ENCODE measurements at places on chromosomes 6 and 20. TPM values are rescaled to one million over a fixed set of nuclear protein-coding genes. Genes with fewer than 3 reads are reported as not detected.

Gene BPIFB4
- not detected for total RNA-seq

Gene HLA-DRA
- total RNA-seq, result 274 TPM

Gene IP6K3
- total RNA-seq, result 1.0 TPM

DNA sequence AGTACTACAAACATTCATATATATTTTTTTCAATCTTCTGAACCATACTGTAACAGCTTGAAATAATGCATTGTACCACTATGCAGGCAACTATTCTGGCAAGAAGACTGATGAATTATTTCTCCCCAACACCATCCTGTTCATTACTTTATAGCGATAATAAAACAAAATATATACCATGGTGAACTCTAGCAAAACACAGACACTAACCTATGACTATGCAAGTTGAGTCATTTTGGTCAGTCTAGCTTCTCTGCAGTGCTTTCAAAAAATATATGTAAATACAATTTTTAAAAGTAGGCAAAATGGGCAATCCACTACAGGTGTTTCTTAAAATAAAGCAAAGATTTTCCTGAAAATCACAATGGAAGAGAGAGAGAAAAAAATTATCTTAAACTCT is 20.3 kb downstream of the PHIP start:
- no peaks in the 10 kb centered on the region for H3K36me3 ChIP-seq
- H3K4me3 ChIP-seq, result no peak overlapping the region
- H3K4me1 ChIP-seq, result no peaks in the 10 kb centered on the region
- H3K27me3 ChIP-seq, result no peaks in the 10 kb centered on the region

DNA sequence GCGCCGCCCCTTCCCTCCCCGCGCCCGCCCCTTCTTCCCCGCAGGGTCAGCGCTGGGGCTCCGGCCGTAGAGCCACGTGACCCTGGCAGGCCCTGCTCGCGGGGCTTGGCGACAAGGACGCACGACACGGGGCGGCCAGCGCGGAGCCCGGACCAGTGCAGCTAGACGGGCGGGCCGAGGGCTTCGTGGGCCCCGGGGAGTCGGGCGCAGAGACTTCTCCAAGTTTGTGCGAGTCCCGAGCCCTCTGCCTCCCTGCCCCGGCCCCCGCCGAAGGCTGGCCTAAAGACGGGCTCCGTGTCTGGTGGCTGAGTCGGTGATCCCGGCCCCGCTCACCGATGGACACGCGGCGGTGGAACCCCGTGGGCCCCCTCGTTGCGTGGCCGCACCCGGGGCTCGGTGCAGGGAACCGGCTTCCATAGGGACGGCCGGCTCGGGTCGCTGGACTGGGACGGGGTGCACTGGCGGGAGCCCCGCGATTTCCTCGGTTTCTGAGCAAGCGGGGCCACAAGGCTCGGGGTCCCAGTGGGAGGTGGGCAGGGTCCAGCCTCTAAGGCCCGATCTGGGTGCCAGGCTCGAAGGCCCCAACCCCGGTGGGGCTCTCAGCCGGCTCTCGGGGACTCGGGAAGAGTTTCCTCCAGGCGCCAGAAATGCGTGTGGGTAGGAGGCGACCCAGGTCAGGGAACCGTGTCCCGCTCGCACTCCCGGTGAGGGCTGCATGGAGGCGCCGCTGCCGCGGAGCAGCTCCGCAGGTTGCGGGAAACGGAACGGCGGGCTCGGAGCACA is 452 bp upstream of the GATA5 start:
- H3K36me3 ChIP-seq, result no peaks in the 10 kb centered on the region
- H3K4me1 ChIP-seq, result no peaks in the 10 kb centered on the region
- no peaks in the 10 kb centered on the region for H3K27me3 ChIP-seq
- DNase-seq, result no peak

DNA sequence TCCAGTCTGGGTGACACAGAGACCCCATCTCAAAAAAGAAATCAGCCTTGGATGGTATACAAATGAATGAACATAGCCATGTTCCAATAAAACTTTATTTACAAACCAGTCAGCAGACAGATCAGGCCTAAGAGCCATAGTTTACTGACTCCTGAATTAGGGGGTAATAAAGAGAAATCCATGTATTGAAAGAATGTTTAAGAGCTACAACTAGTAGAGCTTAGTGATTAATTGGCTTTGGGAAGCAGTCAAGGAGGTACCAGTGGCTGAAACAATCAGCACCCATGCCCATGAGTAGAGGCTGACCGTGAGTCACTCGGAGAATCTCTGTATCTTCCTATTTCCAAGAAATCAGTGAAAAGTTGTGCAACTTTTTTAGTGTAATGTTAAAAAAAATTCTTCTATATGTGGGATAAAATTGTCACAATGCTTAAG is 223.6 kb upstream of the RREB1 start:
- DNase-seq, result no peak
- H3K27me3 ChIP-seq, result no peaks in the 10 kb centered on the region
- H3K36me3 ChIP-seq, result no peaks in the 10 kb centered on the region

DNA sequence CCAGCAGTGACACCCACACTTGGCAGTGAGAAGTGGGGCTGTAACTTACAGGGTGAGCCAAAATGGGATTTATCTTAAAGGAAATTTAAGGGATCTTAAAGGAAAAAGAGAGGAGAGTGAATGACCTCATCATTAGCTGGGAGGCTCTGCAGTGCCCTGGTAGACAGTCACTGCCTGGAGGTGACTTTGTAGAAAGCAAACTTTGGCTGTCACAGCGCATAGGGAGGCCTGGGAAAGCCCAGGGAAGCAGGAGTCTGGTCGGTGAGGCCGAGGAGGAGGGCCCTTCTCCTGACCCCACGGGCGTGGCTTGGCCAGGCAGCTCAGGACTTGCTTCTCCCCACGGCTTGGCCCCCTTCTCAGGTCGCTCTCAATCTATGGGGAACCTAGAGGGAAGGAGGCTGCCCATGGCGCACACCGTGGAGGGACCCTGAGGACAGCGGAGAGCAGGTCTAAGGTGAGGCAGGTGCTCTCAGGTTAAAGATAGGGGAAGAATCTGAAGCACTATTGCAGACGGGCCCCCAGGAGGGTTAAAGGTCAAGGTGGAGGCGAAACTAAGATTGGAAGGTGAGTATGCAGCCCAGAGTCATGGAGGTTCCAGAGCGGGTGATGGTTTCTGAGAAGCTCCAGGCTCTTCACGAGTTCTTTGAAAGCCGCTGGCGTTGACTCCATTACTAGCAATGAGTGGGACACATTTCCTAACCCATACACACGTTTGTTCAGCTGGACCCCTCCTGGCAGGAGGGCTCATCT is 15.6 kb upstream of the RIPK1 start:
- no peak overlapping the region for H3K4me3 ChIP-seq
- no peaks in the 10 kb centered on the region for H3K36me3 ChIP-seq
- H3K4me1 ChIP-seq, result no peaks in the 10 kb centered on the region
- H3K27me3 ChIP-seq, result no peaks in the 10 kb centered on the region
- H3K27ac ChIP-seq, result no peak overlapping the region

DNA sequence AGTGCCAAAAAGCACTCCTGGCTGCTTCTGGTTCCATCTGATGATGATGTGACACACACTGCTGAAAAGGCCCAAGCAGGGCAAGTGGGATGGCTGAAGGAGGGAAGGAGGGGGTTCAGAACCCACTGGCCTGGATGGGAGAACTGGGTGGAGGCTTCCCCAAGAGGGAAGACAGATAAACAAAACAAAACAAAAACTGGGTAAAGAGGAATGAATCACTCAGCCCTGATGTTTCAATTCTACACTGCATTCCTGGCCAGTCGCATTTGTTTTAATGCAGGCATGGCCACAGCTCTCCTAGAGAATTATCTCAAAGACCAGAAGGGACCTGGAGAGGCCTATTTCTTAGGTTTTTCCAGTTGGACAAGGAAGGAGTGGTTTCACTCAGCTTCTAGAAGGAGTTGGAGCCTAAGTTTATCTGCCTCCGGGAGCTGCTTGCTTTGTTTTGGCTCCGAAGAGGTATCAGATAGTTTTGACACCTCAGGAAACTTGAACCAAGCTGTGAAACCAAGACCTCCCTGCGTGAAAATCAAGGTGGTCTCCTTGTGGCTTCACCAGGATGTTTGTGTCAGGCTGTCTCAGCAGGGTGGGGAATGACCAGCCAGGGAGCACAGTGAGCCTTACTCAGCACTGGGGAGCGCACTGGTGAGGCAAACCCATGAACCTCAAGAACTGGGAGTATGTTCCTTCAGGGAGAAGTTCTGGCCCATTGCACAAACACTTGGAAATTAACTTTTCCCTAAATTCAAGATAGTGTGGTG is 16.1 kb downstream of the TTPAL start:
- peak overlapping the region; percentile 1 for H3K27ac ChIP-seq
- DNase-seq, result no peak
- no peaks in the 10 kb centered on the region for H3K27me3 ChIP-seq
- H3K36me3 ChIP-seq, result peaks cover 5% of the 10 kb centered on the region
